ENCODE measurements at places on chromosomes 1 and 21.

- no peak for DNase-seq
These were observed 245.6 kb downstream of the FOXD2 start for GRCh38 chr1:47683401-47683800.

GRCh38 chr1:231691618-231692259 lies 65.1 kb downstream of the DISC1 start:
- no peak for DNase-seq

GRCh38 chr1:15708486-15709137 lies 24.5 kb downstream of the PLEKHM2 start:
- DNase-seq = no peak

DNA sequence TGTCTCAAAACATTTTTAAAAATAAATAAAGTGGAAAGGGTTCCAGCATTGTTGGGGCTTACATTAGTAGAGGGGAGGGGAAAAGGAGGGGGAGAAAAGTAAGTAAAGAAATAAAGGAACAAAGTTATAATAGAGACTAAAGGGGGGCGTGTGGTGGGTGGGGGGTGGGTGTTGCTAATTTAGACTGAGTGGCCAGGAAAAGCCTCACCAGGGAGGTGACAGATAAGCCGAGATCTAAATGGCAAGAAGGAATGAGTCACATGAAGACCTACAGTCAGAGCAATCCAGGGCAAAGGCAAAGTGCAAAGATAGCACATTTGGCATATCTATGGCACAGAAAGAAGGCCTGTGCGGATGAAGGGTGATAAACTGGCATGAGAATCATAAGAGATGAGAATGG lies 7.5 kb downstream of the MPL start:
- DNase-seq = no peak

DNA sequence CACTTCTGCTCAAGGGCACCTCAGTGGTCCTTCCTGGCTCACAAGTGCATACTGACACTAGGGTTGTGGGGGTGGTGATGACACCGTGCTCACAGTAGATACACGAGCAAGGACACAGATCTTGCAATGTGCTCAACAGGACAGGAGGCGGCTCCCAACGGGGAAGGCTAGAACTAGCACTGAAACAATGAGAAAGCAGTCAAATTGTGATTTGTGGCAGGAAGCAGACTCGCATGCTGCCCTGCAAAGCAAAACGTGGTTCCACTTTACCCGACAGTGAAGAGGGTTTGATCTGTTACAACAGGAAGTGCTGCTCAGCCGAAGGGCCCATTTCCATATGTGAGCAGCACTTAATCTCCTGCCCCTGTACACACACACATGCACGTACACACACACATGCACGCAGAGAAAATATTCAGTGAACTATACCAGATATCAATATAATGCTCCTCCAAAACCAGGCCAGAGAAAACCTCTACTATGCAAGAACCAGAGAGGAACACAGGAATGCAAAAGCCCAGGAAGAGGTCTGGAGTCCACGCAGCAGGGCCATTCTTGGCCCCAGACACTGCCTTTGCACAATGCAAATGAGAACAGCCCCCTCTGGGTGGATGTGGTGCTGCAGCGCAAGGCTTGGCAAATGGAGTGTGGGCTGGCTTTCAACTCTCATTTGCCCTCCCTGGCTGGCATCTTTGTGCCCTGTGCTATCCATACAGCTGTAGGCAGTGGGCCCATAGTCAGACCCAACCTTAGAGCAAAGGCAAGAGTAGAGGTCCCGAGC lies 47.1 kb downstream of the KANK4 start:
- DNase-seq = no peak

DNA sequence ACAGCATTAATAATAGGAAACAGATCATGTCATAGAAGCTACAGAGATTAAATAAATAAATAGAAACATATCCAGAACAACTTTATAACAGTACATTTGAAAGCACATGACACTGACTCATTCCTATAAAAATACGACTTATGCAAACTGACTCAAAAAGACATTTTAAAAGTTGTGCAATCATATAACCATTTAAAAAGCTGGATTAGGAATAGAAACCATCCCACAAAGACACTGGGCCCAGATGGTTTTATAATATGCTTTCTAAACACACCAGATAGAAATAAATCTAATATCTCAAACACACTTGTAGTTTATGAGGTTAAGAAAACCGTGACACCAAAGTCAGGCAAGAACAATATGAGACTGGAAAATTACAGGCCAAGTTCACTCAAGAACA lies 47.6 kb downstream of the MATN1 start:
- DNase-seq = peak; percentile 91

DNA sequence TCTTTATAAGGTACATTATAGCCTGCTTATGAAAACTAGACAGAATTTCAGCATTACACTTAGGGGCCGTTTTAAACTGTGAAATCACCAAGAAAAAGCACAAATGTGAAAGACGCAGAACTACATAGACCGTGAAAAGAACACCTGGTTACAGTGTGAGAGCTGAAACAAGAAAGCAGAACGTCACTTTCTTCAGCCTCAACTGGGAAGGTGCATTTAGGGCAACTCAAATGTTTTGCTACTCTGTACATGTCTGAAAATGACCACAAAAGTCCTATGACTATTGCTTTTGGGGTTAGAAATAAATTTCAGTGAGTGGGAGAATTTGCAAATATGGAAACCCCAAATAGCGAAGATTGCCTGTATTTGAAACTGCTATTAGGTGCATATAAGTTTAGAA lies 268.7 kb downstream of the OLFM3 start:
- no peak for DNase-seq

DNA sequence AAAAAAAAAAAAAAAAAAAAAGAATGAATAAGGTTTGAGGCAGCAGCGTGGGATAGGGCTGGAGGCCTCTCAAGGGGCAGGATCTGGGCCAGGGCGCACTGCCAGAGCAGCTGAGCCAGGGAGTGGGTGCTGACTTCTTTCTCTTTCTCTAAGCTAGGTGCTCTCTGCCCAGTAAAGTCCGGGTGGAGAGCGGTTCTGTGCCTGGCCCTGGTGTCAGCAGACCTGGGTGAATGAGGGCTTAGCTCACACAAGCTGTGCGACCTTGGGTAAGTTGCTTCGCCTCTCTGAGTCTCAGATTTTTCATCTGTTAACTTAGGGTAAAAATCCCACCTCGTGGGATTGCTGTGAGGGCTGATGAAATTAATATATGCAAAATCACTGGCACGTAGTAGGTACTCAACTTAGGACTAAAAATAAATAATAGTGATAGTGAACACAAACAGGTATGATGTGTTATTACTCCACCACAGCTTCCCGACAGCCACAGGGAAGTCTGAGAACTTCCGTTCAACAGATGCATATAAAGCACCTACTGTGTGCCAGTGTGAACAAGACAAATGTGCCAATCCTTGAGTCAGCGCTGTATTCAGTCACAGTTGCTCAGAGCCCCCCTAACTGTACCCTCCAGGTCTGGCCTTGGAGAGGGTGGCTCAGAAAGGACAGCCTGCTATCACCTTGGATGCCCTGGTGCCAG lies 2.0 kb upstream of the FAM131C start:
- DNase-seq = peak; percentile 17

DNA sequence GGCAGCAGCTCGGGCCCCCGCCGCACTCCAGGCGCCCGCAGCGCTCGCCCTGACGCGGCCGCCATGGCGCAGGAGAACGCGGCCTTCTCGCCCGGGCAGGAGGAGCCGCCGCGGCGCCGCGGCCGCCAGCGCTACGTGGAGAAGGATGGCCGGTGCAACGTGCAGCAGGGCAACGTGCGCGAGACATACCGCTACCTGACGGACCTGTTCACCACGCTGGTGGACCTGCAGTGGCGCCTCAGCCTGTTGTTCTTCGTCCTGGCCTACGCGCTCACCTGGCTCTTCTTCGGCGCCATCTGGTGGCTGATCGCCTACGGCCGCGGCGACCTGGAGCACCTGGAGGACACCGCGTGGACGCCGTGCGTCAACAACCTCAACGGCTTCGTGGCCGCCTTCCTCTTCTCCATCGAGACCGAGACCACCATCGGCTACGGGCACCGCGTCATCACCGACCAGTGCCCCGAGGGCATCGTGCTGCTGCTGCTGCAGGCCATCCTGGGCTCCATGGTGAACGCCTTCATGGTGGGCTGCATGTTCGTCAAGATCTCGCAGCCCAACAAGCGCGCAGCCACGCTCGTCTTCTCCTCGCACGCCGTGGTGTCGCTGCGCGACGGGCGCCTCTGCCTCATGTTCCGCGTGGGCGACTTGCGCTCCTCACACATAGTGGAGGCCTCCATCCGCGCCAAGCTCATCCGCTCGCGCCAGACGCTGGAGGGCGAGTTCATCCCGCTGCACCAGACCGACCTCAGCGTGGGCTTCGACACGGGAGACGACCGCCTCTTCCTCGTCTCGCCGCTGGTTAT lies 2.8 kb downstream of the KCNJ9 start:
- DNase-seq = no peak

GRCh38 chr1:109935451-109935900 lies 24.8 kb downstream of the CSF1 start:
- no peak for DNase-seq

DNA sequence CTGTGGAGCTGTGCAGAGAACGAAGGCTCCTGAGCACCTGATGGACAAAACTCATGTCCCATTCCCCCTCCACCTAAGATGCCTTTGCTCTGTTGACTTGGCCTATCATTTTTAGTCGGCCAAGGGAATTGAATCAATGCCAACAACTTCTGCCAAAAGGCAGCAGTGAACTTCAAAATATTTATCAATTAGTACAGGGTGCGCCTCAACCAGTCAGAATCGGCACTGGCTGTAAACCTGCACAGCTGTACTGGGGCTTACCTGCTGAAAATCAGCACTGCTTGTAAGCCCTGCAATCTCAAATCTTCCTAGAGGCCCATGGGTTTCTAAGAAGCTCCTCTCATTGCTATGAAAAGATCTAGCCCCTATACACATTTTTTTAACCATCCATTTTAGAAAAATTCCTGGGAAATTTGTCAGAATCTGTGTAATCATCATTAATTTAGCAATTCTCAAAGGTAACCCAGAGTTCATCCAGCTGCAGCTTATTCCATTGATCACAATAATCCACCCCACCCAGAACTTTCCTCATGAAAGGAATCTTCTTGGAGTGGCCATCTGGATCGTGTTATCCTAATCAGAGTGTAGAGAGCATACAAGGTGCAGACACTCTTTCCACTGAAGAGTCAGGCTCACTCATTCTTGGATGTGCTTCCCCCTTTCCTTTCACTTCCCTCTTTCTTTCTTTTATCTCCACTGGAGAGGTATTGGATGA lies 40.2 kb downstream of the ADAMTS1 start:
- DNase-seq = no peak

DNA sequence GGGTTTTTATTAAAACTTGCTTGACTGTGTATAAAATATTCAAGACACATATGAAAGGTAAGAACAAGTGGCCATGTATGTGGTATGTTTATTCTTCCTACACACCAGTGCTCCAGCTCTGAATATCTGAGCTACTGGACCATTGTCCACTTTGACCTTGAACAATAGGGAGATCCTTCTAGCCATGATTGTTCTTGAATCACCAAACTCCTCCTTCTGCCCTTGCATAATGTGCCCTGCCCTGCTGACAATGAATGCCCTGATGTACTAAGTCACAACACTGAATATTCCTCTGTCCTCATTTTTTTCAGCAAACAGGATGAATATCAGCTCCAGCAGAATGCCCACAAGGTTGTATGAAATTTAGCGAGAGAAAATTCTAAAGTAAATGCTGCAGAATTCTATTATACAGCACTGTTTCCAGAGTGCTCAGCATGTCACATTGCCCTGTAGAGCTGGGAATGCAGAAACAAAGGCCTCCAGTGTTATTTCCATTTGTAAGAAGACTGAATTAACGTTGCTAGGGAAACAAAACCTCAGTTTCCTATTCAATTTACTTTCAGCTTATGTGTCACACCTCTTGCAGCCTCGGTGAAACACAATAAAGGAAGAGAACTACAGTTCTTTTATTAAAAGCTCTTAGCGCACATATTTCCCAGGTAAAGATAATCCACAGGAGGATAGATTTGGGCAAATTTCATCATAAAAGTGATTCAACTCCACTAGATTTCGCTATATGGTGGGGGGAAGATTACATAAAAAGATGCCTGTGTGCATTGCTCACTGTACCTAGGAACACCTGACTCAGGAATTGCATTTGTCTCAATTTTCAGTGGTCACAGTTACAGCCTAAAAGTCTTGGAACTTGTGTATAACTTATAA lies 187.4 kb upstream of the ATP1B1 start:
- DNase-seq = no peak
